SK-N-MC (cell line): ENCODE measurements at places on chromosomes 12 and 14.

DNA sequence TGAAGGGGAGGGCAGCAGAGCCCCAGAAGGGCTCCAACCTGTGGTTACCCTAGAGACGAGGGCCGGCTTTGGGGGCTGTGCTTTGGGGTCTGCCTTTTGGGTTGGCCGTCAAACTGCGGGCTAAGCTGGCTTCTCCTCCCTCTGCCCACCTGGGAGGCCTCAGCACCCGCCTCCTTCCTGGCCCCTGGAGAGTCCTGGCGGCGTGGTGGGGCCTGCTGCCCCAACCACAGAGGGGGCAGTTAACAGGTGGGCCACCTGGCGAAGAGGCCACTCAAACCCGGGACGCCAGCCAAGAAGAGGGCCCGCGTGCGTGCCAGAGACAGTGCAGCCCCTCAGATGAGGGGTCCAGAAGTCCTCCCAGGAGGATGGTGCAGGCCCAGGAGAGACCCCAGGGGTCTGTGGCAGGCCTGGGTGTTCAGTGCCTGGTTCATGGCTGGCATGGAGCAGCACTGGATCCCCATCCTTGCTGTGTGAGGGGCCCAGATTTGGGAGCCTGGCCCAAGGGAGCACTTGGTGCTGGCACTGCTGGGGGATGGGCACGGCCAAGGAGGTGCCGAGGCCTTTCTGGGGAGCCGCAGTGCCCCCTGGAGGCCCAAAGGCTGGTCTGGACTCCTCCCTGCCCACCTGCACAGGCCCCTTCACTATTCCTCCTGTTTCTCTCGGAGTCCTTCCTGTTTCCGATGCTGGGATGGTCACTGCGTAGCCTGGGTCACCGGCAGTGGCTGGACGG, 48.8 kb downstream of the LRCOL1 start:
- no peak for DNase-seq

DNA sequence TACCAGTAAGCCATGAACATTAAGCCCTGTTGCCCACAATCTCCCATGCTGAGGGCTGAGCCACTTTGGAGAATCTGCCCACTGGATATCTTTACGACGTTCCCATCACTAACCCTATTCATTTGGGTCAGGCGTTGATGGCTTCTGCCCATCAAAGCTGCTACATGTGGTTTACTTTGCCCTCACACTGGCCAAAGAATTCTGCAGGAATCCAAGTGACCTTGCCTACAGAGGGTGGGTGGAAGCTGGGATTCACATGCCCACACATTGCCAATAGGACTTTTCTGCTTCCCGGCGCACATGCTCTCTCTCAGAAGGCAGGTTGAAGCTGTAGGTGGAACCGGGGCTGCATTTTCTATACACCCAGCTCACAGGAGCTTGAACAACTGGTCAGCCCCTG, 28.3 kb downstream of the OAS2 start:
- no peak for DNase-seq

DNA sequence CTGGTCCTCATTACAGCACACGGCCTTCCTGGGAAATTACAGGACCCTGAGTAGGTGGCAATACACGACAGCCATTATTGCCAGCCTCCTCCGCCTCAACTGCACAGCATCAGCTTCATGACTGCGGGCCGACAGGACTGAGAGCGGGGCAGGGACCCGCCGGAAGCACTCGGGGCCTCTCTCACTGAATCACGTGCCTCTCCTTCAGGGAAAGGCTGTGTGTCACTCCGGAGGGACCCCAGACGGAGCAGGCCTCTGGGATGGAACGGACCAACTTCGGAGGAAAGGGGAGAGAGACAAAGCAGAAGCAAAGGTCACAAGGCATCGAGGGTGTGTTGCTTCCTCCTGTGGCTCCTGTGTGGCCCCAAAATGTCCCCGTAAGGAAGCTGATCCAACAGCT, 90.0 kb downstream of the RNF34 start:
- DNase-seq, result no peak

DNA sequence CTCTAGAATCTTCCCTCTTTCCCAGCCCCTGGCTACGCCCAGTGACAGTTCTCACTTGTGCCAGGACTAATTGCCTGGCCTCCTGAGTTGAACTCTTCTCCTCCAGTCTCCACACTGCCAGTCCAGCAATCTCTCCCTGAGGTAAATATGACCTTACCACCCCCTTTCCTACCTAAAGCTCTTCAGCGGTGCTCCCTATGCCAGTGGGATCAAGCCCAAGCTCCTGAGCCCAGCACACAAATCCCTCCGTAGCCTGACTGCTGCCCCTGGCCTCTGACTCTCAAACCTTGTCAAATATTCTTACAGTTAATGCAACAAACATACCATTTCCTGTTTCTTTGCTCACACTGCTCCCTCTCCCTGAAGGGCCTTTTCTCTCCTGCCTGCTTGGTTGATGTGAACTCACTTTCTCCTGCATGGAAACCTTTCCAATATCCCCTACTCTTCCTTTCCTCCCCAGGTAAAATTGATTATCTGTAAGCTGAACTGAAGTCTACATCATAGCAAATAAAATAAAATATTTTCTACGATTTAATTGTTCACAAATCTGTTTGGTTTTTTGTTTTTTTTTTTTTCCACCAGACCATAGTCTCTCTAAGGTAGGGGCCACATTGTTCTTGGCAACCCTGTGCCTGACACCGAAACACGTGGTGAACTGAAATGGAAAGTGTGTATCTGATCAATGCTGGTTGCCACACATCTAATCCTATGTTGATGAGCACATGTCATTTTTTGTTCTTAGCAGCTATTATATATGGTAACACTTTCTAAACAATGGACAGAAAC, 147.5 kb downstream of the SLC38A6 start:
- DNase-seq, result no peak

GRCh38 chr14:75718199-75718598, 57.2 kb downstream of the TTLL5 start:
- no peak for DNase-seq

DNA sequence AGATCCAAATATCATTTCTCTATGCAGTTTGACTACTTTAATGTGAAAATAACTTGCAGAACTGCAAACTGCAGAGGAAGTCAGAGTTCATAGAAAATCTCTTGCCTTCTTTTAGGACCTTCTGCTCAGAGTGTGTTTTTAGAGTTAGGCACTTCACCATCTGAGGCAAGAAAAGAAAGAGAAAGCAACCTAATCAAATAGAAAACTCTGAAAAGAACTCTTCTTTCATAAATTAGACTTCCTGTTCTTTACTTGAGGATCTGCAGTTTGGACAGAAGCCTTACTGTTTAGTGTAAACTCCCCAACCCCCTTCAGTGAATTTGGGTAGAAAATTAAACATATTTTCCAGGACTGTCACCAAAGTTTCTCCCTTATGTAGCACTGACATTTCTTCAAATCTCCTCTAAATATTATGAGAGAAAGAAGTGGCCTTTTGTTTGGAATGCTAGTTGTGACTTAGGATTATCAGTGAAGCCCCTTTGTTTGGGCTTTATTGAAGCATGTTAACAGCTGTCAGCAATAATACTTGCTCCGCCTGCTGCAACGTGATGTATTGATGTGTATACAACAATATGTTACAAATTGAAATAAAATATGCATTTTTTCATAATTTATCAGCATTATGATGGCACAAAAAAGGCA, 99.5 kb downstream of the PDZRN4 start:
- DNase-seq, result no peak

GRCh38 chr12:89252284-89252683, 100.0 kb downstream of the DUSP6 start:
- DNase-seq, result no peak

GRCh38 chr12:66678338-66679275, at the start of gene GRIP1:
TSS of gene GRIP1 (minus strand) at chr12:66679076. CDS start at chr12:66678904, 172 bp downstream.
- no peak for DNase-seq

GRCh38 chr12:115203701-115204100, 519.7 kb upstream of the TBX3 start:
- no peak for DNase-seq

DNA sequence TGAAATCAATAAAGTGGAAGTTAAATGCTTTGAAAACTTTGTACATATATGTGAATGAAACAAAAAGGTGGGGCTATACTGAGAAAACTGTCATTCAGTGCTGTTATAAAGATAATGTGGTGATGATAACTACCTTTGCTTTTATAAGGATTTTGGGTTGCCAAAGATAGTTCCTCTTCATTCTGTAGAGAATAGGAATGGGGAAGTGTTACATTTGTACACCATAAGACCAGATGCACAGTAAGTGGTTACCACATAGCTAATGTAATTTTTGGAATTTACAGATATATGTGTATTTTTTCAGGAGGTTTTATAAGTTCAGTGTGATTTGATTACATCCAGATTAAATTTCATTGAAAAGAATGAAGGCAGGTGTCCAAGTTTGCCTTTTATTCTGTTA, 18.1 kb downstream of the RAB21 start:
- no peak for DNase-seq

DNA sequence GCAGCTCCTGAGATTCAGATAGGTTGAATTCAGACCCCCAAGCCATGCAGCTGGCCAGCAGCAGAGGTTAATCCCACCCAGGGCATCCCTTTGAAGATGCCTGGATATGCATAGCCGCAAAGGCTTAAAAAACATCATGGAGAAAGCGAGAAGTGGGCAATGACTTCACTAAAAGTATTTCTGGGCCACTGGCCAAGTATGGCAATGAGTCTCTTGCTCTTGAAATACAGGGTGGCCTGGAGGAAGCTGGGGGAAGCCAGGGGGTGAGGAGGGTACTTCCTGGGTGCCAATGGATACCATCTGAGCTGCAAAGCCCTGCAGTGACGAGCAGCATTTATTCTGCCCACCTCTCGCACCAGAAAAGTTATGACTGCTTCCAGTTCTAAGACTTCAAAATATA, 539.3 kb upstream of the TBX3 start:
- no peak for DNase-seq

- DNase-seq, result peak; percentile 64
These were observed 56.3 kb downstream of the CCDC88C start for GRCh38 chr14:91361233-91361811.

DNA sequence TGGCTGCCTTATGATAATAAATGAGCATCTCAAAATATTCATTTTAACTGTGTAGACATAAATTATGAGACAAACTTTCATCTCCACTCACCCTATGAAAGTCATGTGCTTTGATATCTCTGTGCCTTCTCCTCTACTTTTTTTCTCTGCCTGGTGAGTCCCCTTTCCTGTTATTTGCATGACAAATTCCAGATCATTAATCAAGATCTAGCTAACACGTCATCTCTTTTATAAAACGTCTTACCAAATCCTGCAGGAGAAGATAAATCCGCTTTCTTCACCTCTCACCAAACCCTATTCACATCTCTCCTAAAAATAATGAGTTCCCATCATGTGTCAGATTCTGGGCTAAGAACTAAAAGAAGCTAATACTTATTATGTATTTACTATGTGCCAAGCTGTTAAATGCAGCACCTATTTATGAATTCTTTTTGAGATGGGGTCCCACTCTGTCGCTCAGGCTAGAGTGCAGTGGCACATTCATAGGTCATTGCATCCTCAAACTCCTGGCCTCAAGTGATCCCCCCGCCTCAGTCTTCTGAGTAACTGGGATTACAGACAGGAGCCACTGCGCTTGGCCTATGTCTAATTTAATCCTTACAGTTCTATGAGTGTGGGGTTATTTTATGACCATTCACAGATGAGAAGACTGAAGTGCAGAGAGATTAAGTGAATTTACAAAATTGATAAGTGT, 26.7 kb downstream of the SPX start:
- no peak for DNase-seq

DNA sequence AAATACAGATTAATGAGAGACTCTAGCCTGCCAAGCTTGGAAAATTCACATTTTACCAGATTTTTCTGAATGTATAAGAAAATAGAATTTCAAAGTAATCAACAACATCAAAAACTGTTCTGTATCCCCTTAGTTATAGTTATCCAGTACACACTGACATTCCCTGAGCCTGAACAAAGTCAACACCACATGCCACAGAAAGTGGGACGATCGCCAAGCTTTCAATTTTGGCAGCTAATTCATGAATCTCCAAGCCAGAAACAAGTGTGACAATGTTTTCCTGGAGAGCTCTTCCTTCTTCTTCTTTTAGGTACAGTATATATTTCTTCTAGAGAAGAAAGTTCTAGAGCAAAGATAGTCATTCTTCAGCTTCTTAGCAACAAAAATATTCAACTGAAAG, 290.2 kb downstream of the PRKD1 start:
- no peak for DNase-seq

GRCh38 chr14:58963873-58964597, 224.4 kb upstream of the DAAM1 start:
- DNase-seq, result no peak

GRCh38 chr12:106255952-106256351, 8.1 kb upstream of the CKAP4 start:
- no peak for DNase-seq

GRCh38 chr12:835754-836518, 83.6 kb downstream of the WNK1 start:
- DNase-seq, result no peak

DNA sequence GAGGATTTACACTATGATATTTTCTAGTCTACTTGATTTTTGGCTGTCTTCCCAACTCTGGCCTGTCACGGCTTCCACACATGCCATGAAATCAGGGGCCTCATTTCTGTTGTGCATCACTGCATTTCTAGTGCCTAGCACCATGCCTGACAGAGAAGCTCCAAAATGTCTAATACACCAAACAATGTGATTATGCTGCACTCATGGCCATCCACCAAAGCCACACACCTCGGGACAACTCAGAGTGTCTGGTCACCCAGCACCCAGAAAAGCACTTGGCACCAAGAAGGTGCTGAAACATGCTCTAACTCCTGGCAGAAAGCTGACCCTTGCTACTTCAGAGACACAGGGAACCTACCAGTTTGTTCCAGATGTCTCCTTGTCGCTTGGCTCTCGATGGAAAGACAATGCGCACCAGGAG, 11.3 kb downstream of the GCN1 start:
- no peak for DNase-seq

DNA sequence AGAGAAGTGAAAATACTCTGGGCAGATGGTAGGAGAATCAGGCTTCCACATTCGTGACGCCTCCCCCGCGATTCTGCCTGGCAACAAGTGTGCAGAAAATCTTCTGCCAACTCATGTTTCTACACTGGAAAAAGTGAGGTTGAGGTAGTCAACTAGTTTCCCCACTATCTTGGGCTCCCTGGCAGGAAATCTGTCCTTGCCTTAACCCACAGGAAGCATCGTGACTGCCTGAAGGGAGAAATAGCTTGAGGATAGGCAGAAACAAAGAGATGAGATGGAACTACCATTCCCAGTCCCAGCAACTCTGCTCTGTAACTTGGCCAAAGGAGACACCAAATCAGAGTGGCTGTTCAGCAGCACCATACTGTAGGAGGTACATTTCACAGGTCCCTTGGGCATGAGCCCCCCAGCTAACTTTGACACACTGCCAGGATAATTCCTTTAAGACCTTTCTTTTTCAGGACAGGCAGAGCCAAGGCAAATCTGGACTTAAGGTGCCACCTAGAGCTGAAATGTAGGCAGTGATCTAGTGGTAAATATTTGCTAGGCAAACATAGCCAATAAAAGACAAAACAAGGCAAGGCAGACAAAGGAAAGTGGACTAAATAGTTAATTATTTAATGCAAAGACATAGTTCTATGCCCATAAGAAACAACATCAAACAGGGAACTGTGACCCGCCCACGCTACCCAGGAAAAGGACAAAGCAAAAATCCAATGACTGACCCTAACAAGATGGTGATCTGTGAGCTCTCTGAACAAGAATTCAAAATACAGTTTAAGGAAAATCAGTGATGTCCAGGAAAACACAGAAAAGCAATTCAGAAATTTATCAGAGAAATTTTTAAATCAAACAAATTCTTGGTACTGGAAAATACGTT, 205.1 kb downstream of the PTPRO start:
- DNase-seq, result peak; percentile 26
